COLO829 (cell line): ENCODE measurements at places on chromosomes 12 and 14.

DNA sequence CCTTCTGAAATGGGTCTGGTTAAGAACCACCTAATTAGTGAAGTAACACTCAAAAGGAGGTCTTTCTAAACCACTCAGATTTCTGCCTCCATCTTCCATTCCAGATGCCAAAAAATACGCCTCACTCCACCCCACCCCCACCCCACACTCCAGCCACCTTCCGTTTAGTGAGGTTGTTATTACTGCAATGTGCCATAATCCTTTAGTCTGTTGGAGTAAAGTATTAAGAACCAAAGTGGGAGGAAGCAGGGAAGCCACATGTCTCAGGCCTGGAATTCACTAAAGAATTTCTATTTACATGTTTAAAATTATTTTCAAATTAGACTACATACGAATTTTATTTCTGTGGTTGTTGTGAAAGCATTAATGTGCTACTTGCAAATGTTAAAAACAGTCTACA is 7.4 kb downstream of the KIF21A start:
- no peak for DNase-seq

- DNase-seq, result peak; percentile 72
These were observed 118.1 kb upstream of the FOXN3 start for GRCh38 chr14:89534902-89535685.

- no peak for DNase-seq
These were observed 29.1 kb downstream of the PLEKHH1 start for GRCh38 chr14:67562025-67562775.

GRCh38 chr14:65834812-65835211 is 422.3 kb downstream of the FUT8 start:
- DNase-seq, result no peak

- DNase-seq, result no peak
These were observed 8.0 kb downstream of the CLMN start for GRCh38 chr14:95311752-95312151.

- DNase-seq, result no peak
These were observed 249.8 kb downstream of the VRK1 start for GRCh38 chr14:97046967-97047366.

DNA sequence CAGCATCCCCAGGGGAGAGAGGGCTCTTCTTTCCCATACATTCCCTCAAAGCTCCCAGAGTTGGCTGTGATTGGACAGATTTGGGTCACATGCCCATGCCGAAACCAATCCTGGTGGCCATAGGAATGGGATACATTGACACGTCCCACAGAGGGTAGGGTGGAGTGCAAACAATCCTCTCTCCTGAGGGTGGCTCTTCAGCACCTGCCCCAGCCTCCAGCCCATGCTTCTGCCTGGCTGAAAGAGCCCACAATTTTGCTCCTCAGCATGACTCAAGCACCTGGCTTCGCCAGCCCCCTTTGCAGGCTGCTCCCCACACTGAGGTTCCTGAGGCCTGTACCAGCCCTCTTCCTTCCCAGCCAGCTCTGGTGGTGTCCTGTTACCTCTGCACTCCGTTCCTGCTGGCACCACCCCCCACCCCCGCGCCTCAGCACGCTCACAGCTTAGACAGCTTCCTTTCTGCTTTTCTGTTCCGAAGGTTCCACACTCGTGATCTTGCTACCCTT is 71.7 kb downstream of the CCDC92 start:
- DNase-seq, result no peak

GRCh38 chr14:88316521-88316920 is 6.5 kb downstream of the KCNK10 start:
- DNase-seq, result no peak

DNA sequence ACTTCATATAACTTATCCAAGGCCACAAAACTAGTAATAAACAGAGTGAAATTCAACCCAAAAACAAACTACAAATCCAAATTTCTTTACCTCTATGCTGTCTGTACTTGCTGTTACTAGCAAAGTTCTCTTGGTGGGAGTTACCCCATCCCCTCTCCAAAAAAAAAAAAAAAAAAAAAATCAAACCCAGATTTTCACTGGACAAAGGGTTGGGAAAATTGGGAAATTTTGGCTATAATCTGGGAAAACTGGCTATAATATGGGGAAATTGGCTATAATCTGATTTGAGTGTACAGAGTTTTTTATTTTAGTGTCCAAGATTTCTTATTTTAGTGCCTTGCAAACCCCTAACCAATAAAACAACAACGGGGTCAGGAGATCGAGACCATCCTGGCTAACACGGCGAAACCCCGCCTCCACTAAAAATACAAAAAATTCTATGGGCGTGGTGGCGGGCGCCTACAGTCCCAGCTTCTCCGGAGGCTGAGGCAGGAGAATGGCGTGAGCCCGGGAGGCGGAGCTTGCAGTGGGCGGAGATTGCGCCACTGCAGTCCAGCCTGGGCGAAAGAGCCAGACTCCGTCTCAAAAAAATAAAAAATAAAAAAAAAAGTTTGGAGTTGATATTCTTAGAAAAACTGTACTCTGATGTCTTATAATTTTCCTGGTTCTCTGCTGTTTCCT is 148.4 kb downstream of the CHST11 start:
- no peak for DNase-seq

DNA sequence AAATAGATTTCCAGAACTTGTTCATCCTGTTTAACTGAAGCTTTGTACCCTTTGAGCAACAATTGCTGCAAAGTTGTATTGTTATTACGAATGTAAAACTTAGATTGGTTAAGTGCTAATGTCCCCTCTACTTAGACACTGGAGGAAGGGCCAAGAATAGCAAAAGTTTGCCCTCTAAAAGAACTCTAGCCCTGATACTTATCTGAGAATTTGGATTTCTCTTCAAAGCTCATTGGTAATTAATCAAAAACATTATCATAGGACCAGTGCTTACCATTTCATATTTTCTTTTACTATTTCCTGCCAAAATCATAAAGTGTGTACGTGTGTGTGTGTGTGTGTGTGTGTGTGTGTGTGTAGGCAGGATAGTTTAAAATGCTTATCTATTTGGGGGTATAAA is 58.2 kb downstream of the LMNTD1 start:
- DNase-seq, result no peak

- DNase-seq, result no peak
These were observed 119.2 kb upstream of the DAAM1 start for GRCh38 chr14:59069163-59069854.

GRCh38 chr14:45559626-45560025 is 306.6 kb upstream of the MIS18BP1 start:
- no peak for DNase-seq

DNA sequence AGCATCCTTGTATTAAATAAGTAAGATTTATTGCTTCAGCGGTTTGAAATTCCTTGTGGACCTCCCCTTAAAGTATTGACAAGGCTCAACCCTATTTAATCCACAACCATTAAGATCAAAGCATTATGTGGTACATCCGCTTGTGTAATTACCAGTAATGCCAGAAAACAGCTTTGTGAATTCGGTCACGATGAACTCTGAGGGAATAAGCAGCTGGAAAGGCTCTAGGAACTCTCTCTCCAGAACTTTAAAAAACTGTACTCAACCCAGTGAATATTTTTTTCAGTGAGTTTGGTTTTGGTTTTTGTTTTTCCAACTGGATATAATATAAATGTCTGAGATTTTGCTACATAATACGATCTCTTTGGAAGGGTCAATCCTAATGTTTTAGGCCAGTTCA is 49.3 kb upstream of the DIO2 start:
- no peak for DNase-seq

- DNase-seq, result no peak
These were observed 18.6 kb downstream of the C14orf132 start for GRCh38 chr14:96057738-96058137.

GRCh38 chr14:49516286-49516685 is 69.9 kb downstream of the RPS29 start:
- no peak for DNase-seq

GRCh38 chr12:42003031-42003430 is 141.6 kb downstream of the GXYLT1 start:
- no peak for DNase-seq

DNA sequence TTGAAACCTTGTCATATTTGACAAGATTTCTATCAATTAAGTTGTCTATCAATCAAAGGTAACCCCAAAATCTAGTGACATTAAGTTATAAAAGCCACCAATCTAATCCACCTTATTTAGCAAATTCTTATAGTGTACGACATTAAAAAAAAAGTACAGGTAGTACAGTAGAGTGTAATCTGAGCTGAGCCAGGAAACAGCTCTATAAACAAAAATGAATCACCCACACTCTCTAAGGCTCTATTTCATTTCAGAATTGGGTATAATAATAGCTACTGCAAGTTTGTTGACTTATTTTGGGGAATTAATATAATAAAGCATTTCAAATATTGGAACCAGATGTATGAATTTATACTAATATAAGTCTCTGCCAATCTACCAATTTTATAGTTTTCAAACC is 342.4 kb upstream of the FLRT2 start:
- no peak for DNase-seq

DNA sequence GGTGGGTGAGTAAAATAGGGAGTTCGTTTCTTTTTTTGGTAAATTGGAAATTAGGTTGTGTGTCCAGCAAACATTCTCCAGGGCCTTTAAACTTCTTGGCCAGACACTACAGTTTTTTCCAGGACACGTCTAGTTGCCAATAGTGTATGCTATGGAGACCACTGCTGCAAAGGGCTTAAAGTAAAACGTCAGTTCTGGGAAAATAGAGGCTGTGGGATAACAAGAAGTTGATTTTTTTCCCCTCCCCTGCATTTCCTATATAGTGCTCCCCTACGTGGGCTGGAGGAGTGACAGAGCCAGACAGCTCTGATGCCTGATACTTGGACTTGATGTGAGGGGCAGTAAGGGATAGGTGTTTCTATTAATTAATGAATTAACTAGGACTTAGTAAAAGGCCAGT is 2.4 kb downstream of the ACVR1B start:
- no peak for DNase-seq

DNA sequence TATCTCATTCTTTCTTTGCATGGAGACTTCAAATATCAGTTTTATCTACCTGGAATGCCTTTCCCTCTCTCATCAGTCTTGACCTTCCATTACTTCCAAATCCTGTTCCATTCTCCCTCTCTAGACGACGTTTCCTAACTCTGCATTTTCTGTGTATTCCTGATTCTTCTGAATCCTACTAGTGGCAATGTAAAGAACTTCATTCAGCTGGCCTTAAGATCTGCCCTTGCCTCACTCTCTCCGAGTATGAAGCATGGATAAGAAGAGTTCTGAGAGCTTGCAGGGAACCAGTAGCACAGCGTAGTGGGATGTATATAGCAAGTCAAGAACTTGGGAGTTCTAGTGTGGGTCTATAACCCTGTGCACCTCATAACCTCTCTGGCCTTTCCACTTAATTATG is 68.5 kb upstream of the HOXC13 start:
- DNase-seq, result no peak

GRCh38 chr12:111546171-111546570 is 52.9 kb downstream of the ATXN2 start:
- no peak for DNase-seq

GRCh38 chr14:74472601-74473000 is 20.5 kb downstream of the NPC2 start:
- no peak for DNase-seq

- DNase-seq, result no peak
These were observed 32.0 kb downstream of the SSH1 start for GRCh38 chr12:108825201-108825950.

DNA sequence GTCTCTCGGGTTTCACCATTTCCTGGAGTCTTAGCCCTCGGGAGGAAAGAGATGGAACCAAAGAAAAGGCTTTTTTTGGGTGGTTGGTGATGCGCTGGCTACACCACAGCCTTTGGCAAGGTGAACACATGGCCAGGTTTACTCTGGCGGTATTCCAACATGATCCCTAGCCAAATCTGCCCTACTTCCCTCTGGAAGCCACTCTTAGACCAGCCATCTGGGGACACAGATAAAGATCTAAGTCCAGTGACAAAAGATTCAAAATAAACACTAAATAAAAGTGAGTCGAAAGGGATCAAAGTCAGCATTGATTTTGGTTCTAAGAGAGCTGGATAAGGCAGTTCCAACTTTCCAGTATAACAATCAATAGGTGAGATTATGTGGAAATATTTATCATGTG is 694.5 kb downstream of the VRK1 start:
- no peak for DNase-seq

- no peak for DNase-seq
These were observed 205.1 kb downstream of the PTPRO start for GRCh38 chr12:15527201-15528080.

GRCh38 chr14:22370084-22370847 is 218.8 kb downstream of the DAD1 start:
- no peak for DNase-seq

GRCh38 chr14:95346820-95347219 is 27.1 kb upstream of the CLMN start:
- DNase-seq, result no peak

DNA sequence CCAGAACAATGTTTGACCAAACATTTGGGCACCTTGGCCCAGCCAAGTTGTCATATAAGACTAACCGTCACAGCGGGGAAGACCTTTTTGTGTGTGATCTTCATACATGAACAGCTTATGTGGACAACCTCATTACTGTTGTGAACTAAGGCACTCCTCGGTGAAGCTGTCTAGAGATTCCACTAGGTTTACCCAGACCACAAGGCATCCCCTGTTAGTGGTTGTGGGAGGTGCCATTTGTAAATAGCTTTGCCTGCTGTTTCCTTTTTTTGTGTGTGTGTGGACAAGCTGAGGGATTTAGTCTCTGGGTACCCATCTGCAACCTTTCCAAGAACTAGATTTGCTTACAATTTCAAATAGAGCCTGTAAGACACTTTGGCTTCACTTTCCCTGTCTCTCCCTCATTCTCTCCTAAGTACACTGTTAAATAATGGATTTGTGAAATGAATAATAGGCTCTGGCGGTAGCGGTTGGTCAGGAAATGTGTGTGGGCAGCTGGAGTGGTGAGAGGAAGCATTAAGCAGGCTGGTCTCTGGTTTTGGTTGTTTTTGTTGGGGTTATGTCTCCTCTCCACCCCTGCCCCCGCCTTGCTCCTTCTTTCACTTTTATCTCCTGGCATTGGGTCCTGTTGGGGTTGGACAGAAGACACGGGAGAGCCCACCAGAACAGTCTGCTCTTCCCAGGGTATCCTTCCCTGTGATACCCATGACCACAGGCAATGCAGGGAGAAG is 727.6 kb downstream of the VRK1 start:
- no peak for DNase-seq

DNA sequence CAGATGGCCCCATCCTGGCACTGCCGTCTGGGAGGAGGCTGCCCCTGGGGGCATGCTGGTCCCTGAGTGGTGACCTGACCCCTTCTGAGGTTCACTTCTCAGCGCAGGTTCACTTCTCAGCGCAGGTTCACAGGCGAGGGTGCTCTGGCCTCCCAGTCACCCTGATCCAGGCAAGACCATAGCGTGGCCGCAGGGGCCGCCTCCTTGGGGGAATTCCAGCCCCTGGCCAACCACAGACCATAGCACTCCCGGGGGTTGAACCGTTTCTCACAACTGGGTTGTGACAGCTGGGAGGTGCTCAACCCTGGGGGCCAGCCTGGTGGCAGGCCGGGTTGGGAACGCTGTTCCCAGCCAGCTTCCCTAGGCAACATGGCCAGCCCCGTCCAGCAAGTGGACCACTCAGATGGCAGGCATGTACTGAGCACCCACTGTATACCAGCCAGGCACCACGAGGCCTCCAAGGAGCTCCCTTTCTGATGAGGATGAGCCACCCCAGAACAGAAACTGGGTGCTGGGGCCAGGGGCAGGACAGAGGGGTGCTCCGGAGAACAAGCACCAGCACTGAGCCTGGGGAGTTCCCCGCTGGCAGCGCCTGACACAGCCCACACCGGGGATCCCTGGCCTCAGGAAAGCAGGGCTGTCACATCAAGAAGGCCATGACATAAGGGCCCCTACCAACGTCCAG is 28.3 kb upstream of the ZFP36L1 start:
- no peak for DNase-seq

- DNase-seq, result no peak
These were observed 996.8 kb upstream of the TMEM132C start for GRCh38 chr12:127270193-127270592.
